GM03348 (cell line): ENCODE measurements at places on chromosomes 5 and 9.

DNA sequence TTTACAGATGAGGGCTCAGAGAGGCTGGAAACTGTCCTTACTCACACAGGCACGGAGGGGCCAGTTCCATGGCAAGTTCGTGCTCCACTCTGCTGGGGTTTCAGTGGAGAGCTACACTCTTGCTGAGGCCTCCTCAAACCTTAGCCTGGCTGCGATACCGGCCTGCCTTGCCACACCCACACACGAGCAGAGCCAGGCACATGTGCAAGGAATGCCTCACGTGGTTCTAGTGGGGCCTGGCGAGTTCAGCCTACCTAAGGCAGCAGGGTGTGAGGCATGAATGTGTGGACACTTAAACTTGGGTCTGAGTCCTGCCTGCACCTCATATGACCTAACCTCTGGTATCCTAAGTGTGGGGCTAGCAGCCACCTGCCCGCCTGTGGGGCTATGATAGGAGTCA is 21.5 kb upstream of the PRDM12 start:
- DNase-seq, result no peak

- DNase-seq, result no peak
These were observed 385.5 kb upstream of the MEF2C start for GRCh38 chr5:89268460-89268859.

DNA sequence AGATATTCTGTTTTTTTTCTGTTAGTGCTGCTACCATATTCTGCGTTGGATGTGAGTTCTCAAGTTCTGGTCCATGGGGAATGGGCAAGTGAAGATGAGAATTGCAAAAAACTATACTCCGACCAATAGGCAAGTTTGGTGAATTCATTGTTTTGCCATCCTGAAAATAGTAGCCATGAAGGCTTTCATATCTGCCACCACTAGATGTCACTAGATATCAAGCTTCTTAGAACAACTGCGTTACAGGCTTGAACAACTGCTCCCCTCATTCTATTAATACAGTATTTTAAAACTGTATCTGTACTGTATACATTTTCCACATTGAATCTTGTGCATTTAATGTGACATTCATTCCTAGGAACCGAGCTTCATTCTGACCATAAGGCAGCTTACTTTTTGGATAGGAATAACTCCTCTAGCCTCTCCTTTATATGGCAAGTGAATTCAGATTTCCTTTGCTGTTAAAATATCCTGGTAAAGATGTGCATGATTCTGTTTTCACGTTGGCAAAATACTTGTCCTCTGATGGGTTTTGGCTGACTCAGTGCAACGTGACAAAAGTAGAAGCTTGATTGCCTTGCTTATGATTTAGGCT is 163.6 kb downstream of the SREK1 start:
- DNase-seq, result peak; percentile 72

DNA sequence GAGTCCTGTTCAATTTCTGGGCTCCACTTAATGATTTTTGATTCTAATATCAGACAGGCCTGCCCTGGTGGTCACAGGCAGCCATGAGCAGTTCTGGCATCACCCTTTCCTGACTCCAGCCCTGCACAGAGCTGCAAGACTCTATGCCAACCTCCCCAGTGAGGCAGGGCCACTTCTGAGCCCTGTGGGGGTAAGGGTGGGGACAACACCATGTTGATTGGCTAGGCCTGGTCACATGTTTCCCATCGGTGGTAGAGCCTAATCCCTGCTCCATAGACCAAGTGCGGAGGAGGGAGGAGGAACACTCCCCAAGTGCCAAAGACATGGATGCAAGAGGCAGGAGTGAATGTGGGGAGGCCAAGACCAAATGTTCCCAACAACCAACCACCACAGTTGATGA is 134.6 kb downstream of the PHF2 start:
- DNase-seq, result no peak

- no peak for DNase-seq
These were observed 12.4 kb upstream of the TYRP1 start for GRCh38 chr9:12680757-12681156.

GRCh38 chr5:143462431-143462830 is 58.9 kb upstream of the NR3C1 start:
- DNase-seq, result no peak

DNA sequence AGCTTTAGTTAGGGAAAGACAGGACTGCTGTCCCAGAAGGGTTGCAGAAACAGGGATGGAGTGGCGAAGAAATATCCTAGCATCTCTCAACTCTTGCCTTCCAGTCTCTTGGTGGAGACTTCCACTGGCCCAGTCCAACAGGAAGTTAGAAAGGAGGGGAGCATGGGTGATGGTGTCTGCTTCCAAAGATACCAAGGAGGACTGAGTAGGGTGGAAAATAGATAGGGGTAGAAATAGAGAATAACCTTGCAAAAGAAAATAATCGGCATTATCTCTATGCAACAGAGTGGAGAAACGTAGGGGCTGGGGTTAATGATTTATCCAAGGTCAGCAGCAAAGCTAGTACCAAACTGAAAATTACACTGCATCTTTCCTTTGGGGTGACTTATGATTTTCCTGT is 242.3 kb downstream of the PSAT1 start:
- DNase-seq, result no peak

DNA sequence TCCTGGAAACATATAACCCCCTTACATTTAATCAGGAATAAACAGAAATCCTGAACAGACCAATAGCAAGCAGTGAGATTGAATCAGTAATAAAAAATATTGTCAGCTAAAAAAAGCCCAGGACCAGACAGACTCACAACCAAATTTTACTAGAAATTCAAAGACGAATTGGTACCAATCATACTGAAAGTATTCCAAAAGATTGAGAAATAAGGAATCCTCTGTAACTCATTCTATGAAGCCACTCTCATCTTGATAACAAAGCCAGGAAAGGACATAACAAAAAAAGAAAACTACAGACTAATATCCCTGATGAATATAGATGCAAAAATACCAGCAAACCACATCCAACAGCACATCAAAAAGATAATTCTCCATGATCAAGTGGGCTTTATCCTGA is 714.0 kb downstream of the SEMA5A start:
- DNase-seq, result no peak

DNA sequence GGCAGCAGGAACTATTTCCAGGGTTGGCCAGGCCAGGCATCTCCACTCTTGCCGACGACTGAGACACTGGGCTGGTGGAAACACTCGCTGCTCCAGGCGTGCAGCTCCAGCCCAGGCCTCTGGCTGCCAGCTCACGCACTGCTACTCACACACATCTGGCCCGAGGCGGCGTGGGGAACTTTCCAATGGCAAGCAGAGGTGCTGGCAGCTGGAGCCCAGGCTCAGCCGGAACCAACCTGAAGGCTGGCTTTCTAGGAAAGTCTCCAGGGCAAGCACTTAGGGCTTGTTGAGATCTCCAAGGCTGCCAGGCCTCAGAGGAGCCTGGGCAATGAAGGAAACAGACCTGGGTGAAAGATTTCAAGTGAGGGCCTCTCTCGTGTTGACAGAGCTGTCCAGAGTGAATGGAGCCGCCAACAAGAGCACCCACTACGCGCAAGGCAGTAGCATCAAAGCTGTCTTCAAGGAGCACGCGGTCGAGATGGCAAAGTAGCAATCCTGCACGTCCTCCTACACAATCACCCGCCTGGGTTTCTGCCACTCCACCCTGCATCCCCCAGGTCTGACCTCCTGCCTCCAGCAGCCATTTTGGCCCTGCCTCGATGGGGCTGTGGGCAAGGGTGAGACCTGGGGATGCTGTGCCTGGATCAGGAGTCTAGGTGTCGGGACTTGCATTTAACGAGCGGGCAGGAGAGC is 14.4 kb downstream of the SH3PXD2B start:
- no peak for DNase-seq

DNA sequence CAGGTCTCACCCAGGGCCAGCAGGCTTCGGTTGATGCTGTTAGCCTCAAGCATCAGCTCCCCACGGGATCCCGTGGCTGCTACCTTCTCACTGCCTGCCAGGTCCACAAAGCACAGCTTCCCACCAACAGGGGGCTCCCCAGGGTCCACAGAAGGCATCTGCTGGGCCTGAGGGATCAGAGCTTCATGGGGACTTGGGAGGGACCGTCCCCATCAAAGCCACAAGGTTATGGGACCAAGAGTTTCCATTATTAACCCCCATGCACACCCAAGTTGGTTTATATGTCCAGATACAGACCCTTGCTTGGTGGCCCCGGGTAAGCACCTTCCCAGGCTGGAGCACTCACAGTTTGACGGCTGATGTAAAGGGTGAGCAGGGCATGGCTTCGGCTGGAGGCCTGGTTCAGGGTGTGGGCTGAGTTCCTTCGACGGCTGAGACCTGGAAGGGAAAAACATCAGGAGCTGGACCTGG is 3.0 kb downstream of the KIF12 start:
- DNase-seq, result no peak

DNA sequence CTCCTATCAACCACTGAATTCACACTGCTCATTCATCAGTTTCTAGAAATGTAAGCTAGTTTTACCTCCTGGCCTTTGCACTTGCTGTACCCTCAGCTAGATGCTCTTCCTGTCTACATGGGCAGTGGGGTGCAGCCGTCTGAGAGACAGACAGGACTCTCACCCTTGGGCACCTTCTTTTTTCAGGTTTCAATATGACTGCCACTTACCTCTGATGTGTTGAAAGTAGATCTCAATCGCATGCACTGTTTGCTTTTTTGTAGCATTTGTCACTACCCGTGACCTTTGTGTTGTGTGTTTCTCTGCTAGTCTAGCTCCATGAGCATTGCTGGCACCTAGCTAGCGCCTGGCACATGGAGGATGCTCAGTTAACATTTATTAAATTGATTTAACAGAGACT is 403.1 kb upstream of the TRPC7 start:
- DNase-seq, result no peak

- DNase-seq, result no peak
These were observed 331.9 kb upstream of the GRIA1 start for GRCh38 chr5:153158608-153159007.

- no peak for DNase-seq
These were observed 86.1 kb downstream of the BARX1 start for GRCh38 chr9:93869088-93869487.

DNA sequence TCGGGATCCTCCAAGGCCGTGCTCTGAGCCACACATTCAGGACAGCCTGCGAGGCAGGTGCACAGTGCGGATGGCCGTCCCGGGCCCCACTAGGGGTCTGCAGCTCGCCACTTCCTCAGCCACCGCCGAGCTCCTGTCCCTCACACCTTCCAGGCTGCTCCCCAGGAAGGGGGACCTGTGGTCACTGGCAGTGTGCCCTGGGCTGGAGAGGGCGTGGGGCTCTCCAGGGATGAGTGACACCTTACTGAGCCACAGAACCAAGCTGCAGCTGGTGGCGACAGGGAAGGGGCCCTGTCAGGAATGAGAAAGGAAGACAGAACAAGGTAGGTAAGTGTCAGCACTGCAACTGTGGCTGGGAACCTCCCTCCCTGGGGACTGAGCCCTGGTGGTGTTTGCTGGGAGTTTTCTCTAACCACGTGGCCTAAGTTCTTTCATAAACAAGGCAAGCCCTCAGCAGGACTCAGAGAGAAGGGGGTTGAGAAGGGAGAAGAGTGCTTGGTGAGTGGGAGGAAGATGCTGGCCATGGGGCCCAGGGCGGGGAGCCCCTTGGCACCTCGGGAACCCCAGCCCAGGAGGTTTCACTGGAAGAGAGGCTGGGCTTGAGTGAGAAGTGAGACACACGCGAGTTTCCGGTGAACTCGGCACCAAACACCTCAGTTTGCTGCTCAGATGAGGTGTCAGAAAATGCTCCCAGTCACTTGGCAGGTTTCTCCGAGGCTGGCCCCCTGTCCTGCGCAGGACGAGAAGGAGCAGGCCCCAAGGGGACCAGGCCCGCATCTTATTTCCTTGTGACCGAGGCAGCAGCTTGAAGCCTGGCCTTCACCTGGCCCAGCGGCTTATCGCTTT is 5.2 kb downstream of the IL13 start:
- DNase-seq, result peak; percentile 44

DNA sequence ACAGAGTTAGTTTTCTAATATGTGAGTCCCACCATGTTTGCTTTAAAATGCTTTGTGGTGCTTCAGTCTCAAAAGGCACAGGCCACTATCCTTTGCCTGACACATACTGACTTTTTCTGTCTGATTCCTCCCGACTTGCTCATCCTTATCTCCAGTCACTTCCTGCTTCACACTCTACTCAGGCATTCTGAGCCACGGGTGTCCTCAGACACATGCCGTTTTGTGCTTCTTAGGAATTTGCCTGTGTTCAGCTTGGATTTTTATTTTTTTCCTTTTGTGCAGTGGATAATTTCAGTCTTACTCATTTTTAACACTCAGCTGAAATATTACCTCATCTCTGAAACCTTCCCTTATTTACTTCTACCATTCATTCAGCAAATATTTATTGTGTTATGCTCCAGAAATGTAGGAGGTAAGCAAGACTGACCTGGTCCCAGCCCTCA is 54.1 kb downstream of the MAN2A1 start:
- DNase-seq, result peak; percentile 79

GRCh38 chr5:97071101-97071500 is 71.3 kb downstream of the LIX1 start:
- peak; percentile 19 for DNase-seq

GRCh38 chr5:960551-960950 is 48.1 kb upstream of the NKD2 start:
- DNase-seq, result no peak

DNA sequence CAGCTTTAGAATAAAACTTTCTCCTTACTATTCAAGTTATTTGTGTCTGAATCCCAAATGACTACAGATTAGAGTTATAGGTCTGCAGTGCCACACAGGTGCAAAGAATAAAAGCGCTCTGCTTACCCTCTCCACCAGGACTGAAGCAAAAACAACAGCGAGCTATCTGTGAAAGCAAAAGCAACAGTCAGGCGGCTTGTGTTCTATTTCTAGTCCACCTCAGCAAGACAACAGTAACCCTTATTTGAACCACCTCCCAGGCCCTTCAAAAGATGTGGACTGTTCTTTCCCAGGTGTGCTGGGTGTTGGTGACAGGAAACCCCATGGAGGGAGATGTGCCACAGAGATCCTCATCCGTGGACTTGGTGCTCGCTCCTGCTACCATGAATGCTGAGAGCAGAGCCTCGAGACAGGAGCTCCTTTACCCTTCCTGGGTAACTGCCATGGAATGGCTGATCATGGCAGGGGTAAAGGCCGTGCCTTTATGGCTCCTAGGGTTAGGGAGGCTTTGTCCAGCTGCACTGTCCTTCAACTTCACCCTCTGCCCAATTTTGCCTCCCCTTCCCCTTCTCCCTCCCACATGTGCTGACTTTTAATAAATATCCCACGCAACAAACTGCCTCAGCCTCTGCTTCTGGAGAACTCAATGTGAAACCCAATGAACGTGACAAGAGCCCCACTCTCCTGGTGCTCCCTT is 108.6 kb downstream of the SERINC5 start:
- no peak for DNase-seq

- DNase-seq, result peak; percentile 54
These were observed 336.8 kb downstream of the GLIS3 start for GRCh38 chr9:3962971-3963642.

DNA sequence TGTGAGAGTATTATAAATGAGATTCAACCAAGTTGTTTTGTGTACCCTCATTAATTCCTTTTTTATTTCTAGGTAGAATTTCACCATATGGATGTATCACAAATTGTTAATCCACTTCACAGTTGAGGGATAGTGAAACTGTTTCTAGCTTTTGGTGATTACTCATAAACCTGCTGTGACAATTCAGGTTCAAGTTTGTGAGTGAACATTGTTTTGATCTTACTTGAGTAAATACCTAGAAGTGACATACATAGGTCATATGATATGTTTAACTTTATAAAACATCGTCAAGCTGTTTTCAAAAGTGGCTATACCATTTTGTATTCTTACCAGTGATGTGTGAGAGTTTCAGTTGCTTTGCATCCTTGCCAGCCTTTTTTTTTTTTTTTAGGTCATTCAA is 112.9 kb downstream of the CAMK4 start:
- DNase-seq, result no peak

- no peak for DNase-seq
These were observed 116.9 kb downstream of the C5orf15 start for GRCh38 chr5:133851521-133851920.

GRCh38 chr5:135332519-135333150 is 66.4 kb downstream of the MACROH2A1 start:
- peak; percentile 84 for DNase-seq
